ENCODE measurements at places on chromosomes 1 and 21.
A peak's percentile ranks its signal among the peaks of the same experiment; 100 is the strongest.

DNA sequence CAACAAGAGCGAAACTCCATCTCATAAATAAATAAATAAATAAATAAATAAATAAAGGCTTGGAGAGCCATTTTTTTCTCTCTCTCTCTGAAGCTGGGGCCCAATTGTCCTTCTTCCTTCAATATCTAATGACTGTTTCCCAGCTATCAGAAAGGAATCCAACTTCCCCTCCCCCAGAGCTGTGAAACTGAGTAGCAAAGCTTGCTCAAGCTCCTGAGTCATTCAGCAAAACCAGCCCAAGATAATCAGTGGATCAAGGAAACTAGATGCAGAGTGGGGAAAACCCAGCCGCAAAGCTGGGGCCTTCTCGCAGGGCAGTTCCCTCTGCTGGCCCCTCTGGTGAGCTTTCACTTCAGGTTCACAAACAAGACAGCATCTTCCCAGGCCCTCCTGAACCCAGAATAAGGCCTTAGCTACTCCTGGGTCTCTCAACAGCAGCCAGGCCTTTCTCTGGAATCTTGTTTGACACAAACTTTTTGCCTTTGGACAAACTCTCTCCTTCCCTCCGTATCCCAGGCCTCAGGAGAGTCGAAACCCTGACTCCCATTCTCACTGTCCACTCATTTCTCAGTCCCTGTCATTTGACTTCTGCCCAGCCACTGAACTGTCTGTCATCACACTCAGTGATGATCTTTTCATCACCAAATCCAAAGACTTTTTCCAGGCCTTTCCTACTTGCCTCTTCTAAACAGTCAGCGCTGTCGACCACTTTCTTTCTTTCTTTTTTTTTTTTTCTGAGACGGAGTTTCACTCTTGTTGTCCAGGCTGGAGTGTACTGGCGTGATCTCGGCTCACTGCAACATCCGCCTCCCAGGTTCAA is 18.0 kb upstream of the PTP4A2 start:
- peak; percentile 35 for DNase-seq

GRCh38 chr1:181083842-181084605 is 4.5 kb upstream of the IER5 start:
- DNase-seq: no peak

GRCh38 chr21:41361786-41362604 is at the start of gene MX2:
Gene MX2 (plus strand): TSS chr21:41362027. CDS start chr21:41376907, 14,880 bp downstream.
- no peak for DNase-seq

GRCh38 chr1:205239078-205239477 is 11.3 kb downstream of the TMCC2 start:
- no peak for DNase-seq

DNA sequence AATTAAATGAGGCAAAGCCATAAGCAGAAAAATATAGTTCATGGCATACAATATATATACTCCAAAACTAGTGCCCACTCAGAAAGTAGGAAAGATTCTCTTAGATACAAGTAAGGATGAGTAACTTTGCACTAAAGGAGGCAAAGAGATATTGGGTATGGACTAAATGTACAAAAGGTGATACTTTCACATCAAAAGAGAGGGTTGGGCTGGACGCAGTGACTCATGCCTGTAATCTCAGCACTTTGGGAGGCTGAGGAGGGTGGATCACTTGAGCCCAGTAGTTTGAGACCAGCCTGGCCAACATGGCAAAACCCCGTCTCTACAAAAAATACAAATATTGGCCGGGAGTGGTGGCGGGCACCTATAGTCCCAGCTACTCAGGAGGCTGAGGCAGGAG is 6.7 kb downstream of the KYAT3 start:
- DNase-seq: no peak

GRCh38 chr1:43271186-43272118 is 1.7 kb downstream of the TMEM125 start:
- no peak for DNase-seq

GRCh38 chr1:111758373-111758772 is 2.7 kb downstream of the DDX20 start:
- no peak for DNase-seq

DNA sequence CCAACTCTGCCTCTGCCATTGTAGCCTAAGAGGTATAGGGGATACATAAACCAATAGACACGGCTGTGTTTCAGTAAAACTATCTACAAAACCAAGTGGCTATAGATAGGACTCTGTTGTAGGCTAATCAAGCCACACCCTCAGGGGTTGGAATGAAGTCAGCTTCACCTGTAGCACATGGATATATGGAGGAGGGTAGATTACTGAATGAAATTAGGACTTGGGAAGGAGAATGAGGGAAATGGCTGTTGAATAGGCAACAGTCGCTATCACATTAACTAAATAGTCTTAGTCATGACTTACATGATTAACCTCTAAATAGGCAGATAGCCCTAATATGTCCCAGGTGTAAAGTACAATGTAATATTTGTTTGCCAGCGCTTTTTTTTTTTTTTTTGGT is 49.7 kb downstream of the DESI2 start:
- no peak for DNase-seq

- DNase-seq: no peak
Observed at GRCh38 chr1:41024953-41025352, 3.4 kb upstream of the SLFNL1 start.

GRCh38 chr1:230797942-230798365 is 50.8 kb downstream of the CAPN9 start:
- no peak for DNase-seq

DNA sequence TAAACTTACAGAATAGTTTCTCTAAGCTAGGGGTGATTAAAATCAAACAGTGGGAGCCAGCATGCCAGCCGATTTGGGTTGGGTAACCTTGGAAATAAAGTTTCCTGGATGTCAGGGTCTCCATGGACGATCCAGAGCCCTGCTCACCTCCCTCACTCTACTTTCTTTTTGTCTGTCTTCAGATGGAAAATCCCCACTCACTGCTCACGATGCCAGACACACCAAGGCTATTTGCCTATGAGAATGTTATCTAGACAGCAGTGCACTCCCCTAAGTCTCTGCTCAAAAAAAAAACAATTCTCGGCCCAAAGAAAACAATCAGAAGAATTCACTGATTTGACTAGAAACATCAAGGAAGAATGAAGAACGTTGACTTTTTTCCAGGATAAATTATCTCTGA is 13.9 kb downstream of the SLAMF7 start:
- DNase-seq: no peak

- no peak for DNase-seq
Observed at GRCh38 chr1:229286099-229286766, 15.3 kb downstream of the RAB4A start.

- DNase-seq: no peak
Observed at GRCh38 chr1:114512595-114513280, 1.7 kb upstream of the TRIM33 start.

- DNase-seq: no peak
Observed at GRCh38 chr1:77783141-77783540, 3.7 kb downstream of the MIGA1 start.

DNA sequence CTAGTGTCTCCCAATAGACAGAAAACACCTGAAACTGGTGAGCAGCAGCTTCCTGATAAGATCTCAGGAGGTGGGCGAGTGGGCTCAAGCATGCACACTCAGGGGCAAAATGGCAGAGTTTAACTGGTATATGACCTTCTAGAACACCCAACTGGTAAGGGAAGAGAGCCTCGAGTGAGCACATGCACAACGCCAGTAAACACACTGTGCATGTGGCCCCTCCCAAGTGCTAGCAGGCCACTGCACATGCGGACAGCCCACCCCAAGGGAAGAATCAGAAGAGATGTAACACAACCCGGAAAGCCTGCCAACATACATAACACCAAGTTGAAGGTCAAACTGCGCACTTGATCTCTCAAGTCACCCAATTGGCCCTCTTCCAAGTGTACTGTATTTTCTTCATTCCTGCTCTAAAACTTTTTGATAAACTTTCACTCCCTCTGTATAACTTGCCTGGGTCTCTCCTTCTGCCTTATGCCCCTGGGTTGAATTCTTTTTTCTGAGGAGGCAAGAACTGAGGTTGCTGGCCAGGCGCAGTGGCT is 138.2 kb downstream of the GLUL start:
- no peak for DNase-seq

DNA sequence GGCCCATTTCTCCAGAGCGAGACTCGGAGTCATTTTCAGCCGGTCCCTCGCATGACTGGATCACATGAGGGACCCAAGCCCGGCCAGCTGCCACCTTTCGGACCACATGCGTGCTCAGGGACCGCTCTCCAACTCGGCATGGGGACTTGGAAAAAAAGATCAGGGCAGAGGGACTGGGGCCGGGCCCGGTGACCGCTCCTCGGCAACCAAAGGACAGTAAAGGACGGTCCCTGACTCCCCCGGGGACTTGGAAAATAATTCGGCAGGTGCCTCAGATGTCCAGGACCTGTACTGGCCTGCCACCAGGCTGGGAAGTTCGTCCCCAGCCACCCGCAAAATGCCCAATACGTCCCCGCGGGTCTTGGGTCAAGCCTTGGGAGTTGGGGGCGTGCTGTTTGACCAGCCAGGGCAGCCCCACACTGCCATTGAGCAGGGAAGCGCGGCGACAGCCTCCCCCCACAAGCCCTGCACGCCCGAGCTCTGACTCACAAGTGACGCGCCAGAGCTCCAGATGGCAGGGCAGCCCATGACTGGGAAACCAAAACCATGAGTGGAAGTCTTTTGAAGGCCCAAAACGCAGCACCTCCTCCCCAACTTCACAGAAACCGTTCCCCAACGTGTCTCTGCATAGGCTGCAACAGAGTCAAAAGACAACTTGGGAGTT is 134.5 kb downstream of the LIPI start:
- no peak for DNase-seq

DNA sequence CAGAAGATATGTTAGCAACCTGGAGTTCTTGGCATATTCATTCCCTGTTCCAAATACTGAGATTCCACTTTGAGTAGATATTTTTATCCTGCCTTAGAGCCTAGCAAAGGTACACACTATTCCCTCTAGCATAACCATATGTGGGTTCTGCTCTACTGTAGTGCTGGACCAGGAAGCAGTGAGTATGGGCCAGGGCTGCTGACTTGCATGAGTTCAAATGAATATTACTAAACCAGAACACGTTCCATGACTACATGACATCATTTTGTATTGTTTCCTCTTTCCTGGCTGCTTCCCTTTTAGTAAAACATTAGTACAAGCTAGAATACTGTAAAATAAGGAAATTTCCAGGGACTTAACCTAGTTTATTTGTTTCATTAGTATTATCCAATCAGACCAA is 41.1 kb downstream of the TNFSF18 start:
- DNase-seq: no peak

DNA sequence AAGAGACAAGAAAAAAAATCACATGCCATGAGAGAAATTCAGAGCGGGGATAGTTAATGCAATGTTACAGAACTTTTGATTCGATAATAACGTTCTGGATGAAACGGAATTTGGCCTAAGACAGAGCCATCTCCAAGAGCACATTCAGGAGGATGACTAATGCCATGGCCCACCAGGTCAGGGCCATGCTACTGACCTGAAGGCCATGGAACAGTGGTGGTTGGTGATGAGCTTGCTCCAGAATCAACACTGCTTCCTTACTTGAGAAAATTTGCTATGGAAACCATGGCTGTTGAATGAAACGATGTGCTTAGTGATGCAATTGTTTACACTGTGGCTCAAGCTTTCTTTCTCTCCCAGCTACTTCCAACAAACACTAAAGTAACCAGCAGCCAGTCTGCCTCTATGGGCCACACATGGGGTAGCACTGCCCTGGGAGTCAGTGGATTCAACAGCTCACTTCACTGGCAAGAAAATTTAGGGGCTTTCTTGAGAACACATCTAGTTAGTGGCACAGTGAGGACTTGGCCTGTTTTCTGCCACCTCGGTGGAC is 299.1 kb downstream of the PCP4 start:
- no peak for DNase-seq

- DNase-seq: no peak
Observed at GRCh38 chr1:38003261-38004250, 1.8 kb downstream of the FHL3 start.

GRCh38 chr21:31731056-31731856 is 662 bp downstream of the SCAF4 start:
- peak; percentile 33 for DNase-seq

GRCh38 chr1:145889722-145890121 is 4.1 kb upstream of the ANKRD35 start:
- DNase-seq: no peak

DNA sequence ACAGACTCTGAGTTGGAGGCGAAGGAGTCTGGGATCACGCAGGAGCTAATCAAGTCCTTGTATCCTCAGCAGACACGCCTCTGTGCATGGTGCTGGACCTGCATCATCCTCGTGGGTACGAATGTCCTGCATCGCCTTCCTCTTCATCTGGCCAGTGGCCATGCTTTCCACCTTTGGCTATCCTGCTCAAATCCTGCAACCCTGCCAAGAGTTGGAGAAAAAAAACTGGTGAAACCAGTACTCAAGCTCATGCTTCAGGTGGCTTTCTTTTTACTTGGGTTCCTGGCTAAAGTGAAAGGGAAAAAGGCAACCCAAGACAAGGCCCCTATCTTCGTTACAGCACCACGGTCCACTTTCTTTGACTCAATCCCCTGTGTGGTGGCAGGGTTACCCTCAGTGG is 8.9 kb downstream of the SETSIP start:
- DNase-seq: no peak

GRCh38 chr1:26132834-26133167 is 21.2 kb downstream of the PDIK1L start:
- DNase-seq: no peak

DNA sequence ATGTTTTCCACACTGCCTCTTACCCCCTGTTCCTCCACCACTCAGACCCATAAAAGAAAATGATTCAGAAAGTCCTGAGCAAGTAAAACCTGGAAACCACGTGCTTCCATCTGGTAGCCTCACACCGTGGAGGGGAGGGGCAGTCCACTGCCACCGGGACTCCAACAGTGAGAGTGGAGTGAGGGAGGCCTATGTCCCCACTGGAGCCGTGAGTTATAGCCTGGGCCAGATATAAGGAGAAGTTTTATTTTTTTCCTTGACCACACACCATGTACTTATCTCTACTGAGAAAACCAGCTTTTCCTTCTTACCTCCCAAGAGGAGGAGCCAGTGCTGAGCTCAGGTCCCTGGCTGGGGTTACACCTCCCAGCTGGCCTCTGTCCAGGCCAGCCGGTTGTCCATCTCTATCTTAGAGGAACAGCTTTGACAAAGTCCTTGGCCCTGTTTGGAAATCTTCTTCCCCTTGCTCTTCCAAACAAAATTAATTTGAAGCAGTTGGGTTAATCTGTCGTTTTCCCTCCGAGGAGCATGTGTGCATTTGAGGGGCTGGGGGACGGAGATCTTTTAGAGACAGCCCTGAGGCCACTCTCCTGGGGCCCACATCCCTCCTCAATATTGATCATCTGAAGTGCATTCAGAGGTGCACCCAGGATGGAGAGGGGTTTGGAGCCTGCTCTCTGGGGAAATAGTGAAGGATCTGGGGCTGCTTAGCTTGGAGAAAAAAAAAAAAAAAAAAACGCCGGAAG is 49.1 kb upstream of the SERBP1 start:
- no peak for DNase-seq

DNA sequence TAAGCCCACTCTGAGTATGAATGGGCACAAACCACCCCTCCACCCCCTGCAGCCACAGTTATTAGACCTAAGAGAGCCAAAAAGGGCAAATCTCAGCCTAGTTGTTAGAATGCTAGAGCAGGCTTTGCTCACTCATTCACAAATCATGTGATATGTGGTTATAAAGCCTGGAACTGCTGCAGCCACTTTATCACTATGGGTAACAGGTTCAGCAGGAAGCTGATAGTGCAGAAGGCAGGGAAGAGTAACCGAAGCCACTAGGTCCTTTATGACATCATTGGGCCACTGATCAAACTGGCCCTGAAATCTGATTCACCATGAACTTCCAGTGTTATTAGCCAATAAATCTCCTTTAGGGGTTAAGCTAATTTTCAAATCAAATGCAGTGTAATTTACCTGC is 134.7 kb downstream of the GRIK1 start:
- no peak for DNase-seq

All from substantia nigra (tissue), 51 donors.